ENCODE measurements at places on chromosomes 12 and 14. TPM values are rescaled to one million over a fixed set of nuclear protein-coding genes. Genes with fewer than 3 reads are reported as not detected.

LRRC74A gene
- not detected for total RNA-seq

TTLL5 gene
- total RNA-seq = 43.1 TPM

RASSF3 gene
- 79.6 TPM for total RNA-seq

NYNRIN gene
- 23.1 TPM for total RNA-seq

TCL1B gene
- not detected for total RNA-seq

BRF1 gene
- total RNA-seq = 60.9 TPM

ZFHX2 gene
- 1.3 TPM for total RNA-seq

PRR4 gene
- not detected for total RNA-seq

PRB3 gene
- total RNA-seq = not detected

C12orf76 gene
- 0.96 TPM for total RNA-seq

OR4E2 gene
- not detected for total RNA-seq

DNA sequence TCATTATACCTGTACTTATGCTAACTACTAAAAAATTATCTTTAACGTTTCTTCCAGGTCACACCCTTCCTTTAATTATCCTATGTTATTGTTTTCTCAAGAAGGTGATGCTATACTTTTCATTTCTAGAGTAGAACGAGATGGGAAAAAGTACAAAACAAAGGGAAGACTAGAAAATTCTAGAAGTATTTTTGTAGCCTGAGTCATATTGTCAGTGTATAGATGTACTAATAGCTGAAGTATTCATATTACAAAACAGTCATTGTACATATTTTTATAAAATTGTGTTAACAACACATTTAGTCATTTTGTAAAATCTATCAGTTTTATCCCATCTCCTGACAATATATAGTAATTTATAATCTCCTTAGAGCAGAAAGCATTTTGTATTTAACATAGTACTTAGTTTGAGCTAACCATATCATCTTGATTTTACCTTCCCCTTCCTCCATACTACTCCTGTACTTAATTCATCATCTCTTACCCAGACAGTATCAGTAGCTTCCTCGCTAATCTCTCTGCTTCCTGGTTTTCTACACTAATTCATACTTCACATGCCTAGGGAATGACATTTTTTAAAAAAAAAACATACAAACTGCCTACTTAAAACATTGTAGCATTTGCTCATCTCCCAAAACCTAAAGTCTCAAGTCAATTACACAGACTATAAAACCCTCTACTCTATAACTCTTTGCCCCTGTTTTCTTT, 920.9 kb downstream of the RPS29 start:
- H3K36me3 ChIP-seq = no peaks in the 10 kb centered on the region
- no peaks in the 10 kb centered on the region for H3K27me3 ChIP-seq
- H3K4me3 ChIP-seq = no peak overlapping the region
- H3K27ac ChIP-seq = no peak overlapping the region

GRCh38 chr14:39957290-39957689, 525.1 kb upstream of the FBXO33 start:
- H3K27ac ChIP-seq = no peak overlapping the region
- no peak overlapping the region for H3K4me3 ChIP-seq
- no peaks in the 10 kb centered on the region for H3K27me3 ChIP-seq
- no peaks in the 10 kb centered on the region for H3K4me1 ChIP-seq
- no peaks in the 10 kb centered on the region for H3K36me3 ChIP-seq
- no peak for DNase-seq

- peaks cover 45% of the 10 kb centered on the region for H3K36me3 ChIP-seq
- no peaks in the 10 kb centered on the region for H3K27me3 ChIP-seq
- H3K27ac ChIP-seq = no peak overlapping the region
- H3K4me1 ChIP-seq = no peaks in the 10 kb centered on the region
- DNase-seq = no peak
- no peak overlapping the region for H3K4me3 ChIP-seq
These were observed 31.4 kb upstream of the SNAPC1 start for GRCh38 chr14:61730756-61731373.

GRCh38 chr12:68240975-68241374, 12.4 kb downstream of the IL22 start:
- H3K4me1 ChIP-seq = peaks cover 7% of the 10 kb centered on the region
- H3K27me3 ChIP-seq = no peaks in the 10 kb centered on the region
- no peaks in the 10 kb centered on the region for H3K36me3 ChIP-seq
- DNase-seq = no peak

GRCh38 chr12:38547586-38547985, 231.0 kb downstream of the ALG10B start:
- H3K27me3 ChIP-seq = no peaks in the 10 kb centered on the region
- no peak overlapping the region for H3K27ac ChIP-seq
- no peak for DNase-seq
- no peaks in the 10 kb centered on the region for H3K4me1 ChIP-seq

DNA sequence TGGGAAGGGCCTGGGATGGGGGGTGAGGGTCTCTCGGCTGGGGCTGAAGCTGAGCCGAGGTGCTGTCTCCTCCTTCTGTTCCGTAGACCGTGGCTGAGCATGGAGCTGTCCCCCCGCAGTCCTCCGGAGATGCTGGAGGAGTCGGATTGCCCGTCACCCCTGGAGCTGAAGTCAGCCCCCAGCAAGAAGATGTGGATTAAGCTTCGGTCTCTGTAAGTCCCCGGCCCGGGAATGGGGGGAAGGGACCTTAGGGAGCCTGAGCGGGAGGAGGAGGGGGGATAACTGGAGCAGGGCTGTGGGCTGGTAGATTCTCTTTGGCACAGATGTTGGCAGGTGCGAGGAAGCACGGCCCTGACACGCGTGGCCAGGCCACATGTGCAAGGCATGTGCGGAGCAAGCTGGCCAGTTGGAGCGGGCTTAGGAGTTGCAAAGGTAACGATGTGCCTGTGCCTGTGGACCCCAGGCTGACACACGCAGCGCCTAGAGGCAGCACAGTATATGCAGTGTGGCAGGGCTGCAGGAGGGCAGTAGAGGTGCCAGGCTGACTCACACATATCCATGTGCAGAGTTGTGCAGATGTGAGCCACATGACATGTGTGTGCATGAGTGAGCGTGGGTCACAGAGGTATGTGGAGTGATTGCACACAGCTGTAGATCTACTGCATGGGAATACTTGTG, 512 bp downstream of the PDE1B start:
- DNase-seq = no peak
- peak overlapping the region; percentile 69 for H3K4me3 ChIP-seq
- H3K27me3 ChIP-seq = no peaks in the 10 kb centered on the region
- H3K27ac ChIP-seq = no peak overlapping the region
- H3K36me3 ChIP-seq = no peaks in the 10 kb centered on the region

DNA sequence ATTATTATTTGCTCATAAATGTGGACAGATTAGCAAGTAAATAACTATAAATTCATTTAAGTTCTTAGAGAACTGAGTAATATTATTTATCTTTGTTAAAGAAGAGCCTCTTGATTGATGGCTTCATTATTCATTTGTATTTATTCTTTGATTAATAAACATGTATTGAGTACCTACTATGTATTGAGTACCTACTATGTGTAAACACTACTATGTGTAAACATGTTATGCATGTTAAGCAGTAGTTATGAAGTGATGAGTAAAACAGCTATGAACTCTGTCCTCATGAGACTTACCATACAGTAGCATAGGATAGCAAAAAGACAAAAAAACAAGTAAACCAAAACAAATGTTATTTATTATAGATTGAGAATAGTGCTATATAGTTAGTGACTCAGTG, 61.9 kb downstream of the MNAT1 start:
- no peak for DNase-seq
- no peak overlapping the region for H3K27ac ChIP-seq
- no peak overlapping the region for H3K4me3 ChIP-seq
- H3K27me3 ChIP-seq = no peaks in the 10 kb centered on the region
- peaks cover 7% of the 10 kb centered on the region for H3K36me3 ChIP-seq

GRCh38 chr14:96816281-96816680, 19.1 kb downstream of the VRK1 start:
- H3K4me3 ChIP-seq = no peak overlapping the region
- no peaks in the 10 kb centered on the region for H3K27me3 ChIP-seq
- DNase-seq = no peak
- no peak overlapping the region for H3K27ac ChIP-seq
- no peaks in the 10 kb centered on the region for H3K4me1 ChIP-seq
- no peaks in the 10 kb centered on the region for H3K36me3 ChIP-seq

DNA sequence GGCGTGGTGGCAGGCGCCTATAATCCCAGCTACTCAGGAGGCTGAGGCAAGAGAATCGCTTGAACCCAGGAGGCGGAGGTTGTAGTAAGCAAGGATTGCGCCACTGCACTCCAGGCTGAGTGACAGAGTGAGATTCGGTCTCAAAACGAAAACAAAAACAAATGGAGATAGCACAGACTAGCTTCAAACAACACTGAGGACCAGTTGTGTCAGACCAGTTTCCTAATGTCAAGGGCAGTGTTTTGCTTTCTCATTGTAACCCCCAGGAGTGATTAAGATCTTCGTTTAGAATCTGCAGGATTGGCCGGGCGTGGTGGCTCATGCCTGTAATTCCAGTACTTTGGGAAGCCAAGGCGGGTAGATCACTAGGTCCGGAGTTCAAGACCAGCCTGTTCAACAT, 18.5 kb downstream of the RPGRIP1 start:
- H3K27ac ChIP-seq = no peak overlapping the region
- no peaks in the 10 kb centered on the region for H3K4me1 ChIP-seq
- no peaks in the 10 kb centered on the region for H3K27me3 ChIP-seq
- no peaks in the 10 kb centered on the region for H3K36me3 ChIP-seq
- DNase-seq = no peak
- no peak overlapping the region for H3K4me3 ChIP-seq

DNA sequence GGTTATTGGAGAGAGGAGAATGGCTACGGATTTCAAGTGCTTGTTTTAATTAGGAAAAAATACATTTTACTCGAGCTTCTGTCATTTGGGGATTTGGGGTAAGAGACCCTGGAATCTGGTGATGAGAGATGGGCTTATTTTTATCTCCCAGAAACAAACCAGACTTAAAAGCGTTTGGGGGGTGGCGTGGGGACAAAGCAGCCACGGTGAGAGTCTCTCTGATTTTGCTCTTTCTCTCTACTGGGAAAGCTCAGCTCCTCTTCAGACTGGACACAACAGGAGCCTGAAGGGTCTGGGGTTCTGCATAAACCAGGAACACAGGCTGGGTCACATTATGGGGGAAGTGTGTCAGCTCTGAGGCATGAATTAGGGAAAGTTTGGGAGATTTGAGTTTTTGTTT, 3.8 kb downstream of the VSX2 start:
- peaks cover 15% of the 10 kb centered on the region for H3K4me1 ChIP-seq
- peaks cover 34% of the 10 kb centered on the region for H3K27me3 ChIP-seq
- no peak overlapping the region for H3K27ac ChIP-seq
- DNase-seq = no peak
- H3K4me3 ChIP-seq = no peak overlapping the region
- H3K36me3 ChIP-seq = no peaks in the 10 kb centered on the region

DNA sequence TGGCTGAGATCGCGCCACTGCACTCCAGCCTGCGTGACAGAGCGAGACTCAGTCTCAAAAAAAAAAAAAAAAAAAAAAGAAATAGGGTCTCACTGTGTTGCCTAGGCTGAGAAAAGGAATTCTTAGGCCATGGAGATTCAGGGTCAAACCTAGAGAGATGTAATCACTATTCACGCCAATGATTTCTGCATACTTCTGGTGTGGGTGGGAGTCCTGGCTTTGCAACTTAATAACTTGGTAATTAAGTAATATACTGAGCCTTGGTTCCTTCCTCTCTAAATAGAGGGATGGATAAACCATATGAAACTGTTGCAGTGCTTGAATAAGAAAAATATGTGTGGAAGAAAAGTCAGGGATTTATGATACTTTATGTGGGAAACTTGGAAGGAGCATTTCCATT, 2.7 kb downstream of the ZNF410 start:
- peaks cover 12% of the 10 kb centered on the region for H3K36me3 ChIP-seq
- H3K27me3 ChIP-seq = no peaks in the 10 kb centered on the region
- peaks cover 10% of the 10 kb centered on the region for H3K4me1 ChIP-seq
- no peak overlapping the region for H3K4me3 ChIP-seq
- DNase-seq = no peak
- H3K27ac ChIP-seq = no peak overlapping the region

DNA sequence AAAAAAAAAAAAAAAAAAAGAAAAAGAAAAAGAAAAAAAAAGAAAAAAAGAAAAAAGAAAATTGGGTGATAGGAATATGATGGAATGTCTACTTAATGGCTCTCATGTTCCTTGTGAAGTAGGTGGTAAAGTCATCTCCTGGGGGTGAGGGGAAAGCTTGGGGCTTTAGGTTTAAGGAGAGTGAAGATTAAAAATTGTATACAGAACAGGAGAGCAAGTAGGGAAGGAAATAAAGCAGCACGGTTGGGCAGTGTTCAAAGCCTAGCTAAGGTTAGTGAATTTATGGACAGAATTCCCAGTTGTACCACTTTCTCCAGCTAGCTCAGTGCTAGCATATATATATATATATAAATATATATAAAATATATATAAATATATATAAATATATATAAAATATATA, 40.0 kb upstream of the SLC2A13 start:
- DNase-seq = no peak
- H3K27me3 ChIP-seq = no peaks in the 10 kb centered on the region
- H3K36me3 ChIP-seq = no peaks in the 10 kb centered on the region
- H3K27ac ChIP-seq = no peak overlapping the region
- H3K4me1 ChIP-seq = no peaks in the 10 kb centered on the region

DNA sequence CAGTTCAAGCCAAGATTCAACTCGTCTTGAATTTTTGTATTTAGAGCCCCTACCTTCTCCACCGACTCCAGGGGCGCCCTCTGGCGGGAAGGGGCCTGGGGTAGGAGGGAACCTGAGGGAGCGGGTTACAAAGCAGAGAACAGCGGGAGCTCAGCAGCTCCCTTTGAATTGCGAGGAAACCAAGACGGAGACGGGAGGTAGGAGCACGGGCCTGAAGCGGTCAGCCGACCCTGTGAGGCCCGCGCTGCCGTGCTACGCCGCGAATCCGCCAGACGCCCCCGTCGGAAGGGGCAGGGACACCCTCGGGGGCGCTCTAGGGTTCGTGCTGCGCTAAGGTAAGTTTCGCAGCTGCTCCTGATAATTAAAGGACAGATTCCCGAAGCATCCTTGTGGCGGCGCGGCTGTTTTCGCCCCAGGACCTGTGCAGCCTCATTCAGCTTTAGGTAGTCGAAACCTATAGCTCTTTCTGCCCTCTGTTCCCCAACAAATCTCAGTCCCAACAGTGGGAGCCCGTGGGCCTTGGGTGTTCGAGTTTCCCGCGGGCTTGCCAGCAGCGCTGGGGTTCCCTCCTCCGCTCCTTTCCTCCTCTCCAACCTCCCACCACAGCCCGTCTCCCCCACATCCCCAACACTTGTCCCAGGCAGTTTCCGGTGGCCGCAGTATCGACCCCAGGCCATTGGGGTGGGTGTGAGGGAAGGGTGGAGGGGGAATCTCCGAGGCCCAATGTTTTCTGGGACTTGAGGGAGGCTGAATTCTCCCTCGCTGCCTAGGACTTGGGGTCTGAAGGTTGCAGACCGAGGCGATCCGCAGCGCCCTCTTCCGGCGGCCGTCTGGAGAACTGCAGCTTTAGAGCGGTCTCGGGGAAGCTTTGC, 5.1 kb upstream of the NKX2-1 start:
- no peak overlapping the region for H3K27ac ChIP-seq
- no peaks in the 10 kb centered on the region for H3K4me1 ChIP-seq
- H3K36me3 ChIP-seq = no peaks in the 10 kb centered on the region
- peaks cover 30% of the 10 kb centered on the region for H3K27me3 ChIP-seq

GRCh38 chr12:97368462-97369163, 94.0 kb upstream of the RMST start:
- H3K4me3 ChIP-seq = no peak overlapping the region
- no peaks in the 10 kb centered on the region for H3K27me3 ChIP-seq
- H3K4me1 ChIP-seq = no peaks in the 10 kb centered on the region
- no peak for DNase-seq
- H3K36me3 ChIP-seq = no peaks in the 10 kb centered on the region

- H3K4me1 ChIP-seq = no peaks in the 10 kb centered on the region
- H3K36me3 ChIP-seq = no peaks in the 10 kb centered on the region
- no peak overlapping the region for H3K27ac ChIP-seq
- no peak for DNase-seq
- no peak overlapping the region for H3K4me3 ChIP-seq
- no peaks in the 10 kb centered on the region for H3K27me3 ChIP-seq
These were observed 86.2 kb upstream of the RESF1 start for GRCh38 chr12:31872831-31873604.
